EH (cell line): ENCODE measurements at places on chromosomes 2 and 18.

DNA sequence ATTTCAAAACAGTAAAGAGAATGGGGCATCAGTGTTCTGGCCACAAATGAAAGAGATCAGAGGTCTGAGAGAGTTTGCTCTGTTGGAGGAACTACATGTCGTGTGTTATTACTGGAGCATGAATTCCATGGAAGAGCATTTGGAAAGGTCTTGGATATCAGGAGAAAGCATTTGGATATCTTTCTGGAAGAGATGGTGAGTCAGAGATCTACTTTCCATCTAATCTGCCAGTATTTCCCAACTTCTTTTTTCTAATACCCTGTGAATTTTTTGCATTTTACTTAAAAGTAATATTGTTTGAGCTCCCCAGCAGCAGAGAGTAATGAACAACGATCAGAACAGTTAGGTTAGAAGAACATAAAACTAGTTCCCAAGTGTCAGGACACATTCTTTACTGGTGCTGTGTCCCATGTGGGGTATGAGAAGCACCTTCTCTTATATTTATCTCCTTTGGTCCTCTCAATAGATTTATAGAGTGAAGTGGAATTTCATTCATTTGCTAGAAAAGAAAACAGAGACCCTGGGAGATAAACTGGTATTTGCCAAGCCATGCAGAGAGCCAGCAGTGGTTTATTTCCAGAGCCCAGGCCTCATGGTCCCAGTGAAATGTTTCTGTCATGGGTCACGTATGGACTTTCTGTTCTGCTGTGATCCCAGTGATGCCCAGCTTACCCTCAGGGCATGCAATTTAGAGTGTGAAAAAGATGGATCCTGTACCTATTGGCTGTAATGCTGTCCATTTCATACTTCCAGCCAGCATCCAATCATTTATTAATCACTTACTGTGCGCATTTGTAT, 130.8 kb upstream of the NT5C1B start:
- peak; percentile 97 for DNase-seq

DNA sequence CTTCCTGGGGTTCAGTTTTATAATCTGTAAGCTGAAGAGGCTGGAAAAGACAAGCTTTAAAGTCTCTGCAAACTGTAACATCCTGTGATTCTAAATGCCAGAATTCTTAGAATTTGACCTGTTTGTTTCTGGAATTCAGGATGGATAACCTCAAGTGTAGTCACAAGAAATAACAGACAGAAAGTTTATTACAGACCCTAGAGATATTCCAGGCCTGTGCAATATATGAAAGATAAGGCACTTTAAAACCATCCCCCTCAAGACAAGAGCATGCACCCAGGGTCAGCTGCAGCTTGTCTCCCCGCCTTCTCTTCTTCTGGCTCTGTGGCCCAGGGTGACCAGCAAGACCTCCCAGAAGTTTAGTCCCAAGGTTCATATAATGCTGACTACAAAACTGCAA, 298.7 kb upstream of the ACVR2A start:
- DNase-seq = no peak

DNA sequence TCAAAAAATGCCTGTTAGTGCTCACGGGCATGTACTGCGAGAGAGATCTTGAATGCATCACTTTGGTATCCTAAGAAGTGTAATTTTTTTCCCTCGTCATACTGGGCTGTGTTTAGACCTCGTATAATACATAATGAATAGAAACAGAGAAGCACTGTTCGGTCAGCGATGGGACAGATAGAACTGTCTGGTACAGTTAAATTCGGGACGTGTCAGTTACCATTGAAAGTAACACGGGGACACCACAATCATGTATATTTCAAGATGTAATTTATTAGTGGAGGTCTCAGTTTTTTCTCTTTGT, 1.8 kb downstream of the PKP4 start:
- DNase-seq = peak; percentile 41

DNA sequence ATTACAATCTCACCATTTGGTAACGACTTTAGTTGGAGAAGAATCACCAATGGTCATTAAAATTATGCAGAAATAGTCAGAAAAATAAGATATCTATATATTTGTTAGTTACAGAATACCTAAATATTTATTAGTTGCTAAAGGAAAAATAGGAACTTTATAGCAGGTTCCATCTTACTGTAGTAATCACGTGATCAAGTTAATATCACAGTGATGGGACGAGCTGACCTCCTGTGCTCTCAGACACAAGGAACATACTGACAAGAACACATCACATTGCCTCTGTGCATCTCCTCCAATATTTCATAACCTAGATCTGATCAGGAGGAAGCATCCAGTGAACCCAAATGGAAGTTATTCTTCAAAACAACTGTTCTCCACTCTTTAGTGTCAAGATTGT, 215.3 kb downstream of the GALR1 start:
- no peak for DNase-seq

DNA sequence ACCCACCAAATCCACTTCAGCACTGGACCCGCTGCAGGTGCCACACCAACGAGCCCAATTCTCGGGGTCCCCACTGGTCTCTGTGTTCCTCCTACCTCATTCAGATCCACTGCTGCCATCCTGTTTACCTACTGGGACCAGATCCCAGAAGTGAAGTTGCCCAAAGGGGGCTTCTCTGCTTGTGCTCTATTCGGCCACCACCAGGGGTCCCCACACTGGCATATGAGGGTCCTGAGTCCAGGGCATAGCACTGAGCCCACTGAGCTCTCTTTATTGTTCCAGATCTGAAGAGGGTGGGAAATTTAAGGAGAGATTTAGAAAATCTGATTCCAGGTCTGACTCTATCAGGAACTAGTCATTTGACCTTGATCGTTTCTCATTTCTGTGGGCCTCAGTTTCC, 2.4 kb downstream of the GPR45 start:
- no peak for DNase-seq

GRCh38 chr2:173354073-173354581, 545 bp upstream of the CDCA7 start:
- no peak for DNase-seq

DNA sequence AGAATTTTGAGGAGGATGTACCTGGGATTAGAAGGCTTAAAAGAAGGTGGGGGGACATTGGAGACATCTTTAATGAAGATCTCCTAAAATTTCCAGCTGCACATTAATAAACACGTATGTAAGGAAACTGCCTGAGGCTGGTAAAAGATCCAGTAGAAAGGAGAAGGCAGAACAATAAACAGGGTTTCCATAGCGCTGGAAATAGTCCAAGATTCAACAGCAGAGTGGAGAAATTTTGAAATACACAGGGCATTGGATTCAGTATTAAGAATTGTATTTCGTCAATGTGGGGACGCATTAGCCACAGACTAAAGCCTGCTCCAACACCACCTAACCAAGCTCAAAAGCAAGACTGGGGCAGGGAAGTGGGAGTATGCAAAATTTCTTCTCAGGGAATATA, 606.9 kb upstream of the NRXN1 start:
- no peak for DNase-seq

DNA sequence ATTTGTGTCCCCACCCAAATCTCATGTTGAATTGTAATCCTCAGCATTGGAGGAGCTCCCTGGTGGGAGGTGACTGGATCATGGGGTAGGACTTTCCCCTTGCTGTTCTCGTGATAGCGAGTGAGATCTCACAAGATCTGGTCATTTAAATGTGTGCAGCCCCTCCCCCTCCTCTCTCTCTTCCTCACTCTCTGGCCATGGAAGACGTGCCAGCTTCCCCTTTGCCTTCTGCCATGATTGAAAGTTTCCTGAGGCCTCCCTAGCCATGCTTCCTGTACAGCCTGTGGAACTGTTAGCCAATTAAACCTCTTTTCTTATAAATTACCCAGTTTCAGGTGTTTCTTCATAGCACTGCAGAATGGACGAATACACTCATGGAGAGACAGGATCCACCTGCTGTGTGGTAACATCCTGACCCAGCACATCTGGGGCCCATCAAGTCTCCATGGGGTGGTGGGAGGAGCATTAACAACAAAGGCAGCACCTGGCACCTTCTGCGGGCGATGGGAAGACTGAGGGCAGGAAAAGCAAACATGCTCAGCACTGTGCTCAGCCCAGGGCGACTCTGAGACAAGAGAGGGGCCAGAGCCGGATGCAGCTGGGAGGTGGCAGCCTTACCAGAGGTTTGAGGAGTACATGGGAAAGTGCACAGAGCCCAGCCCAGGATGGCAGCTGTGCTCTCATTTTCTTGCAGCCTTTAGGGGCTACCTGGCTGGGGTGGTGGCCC, 16.2 kb upstream of the ALPP start:
- no peak for DNase-seq

DNA sequence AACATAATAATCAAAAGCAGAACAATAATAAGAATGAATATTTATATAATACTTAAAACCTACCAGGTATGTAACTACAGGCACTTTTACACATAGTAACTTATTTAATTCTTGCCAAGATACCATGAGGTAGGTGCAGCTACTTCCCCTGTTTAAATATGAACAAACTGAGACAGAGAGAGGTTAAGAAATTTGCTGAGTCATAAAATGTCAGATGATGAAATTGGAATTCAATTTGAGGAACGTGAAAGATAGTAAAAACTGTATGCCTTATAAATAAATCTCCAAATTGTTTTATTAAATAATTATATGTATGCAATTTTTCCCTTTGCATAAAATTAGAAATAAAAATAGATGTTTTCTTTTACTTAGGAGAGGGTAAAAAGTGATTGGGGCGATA, 1103.3 kb upstream of the NRXN1 start:
- DNase-seq = no peak

DNA sequence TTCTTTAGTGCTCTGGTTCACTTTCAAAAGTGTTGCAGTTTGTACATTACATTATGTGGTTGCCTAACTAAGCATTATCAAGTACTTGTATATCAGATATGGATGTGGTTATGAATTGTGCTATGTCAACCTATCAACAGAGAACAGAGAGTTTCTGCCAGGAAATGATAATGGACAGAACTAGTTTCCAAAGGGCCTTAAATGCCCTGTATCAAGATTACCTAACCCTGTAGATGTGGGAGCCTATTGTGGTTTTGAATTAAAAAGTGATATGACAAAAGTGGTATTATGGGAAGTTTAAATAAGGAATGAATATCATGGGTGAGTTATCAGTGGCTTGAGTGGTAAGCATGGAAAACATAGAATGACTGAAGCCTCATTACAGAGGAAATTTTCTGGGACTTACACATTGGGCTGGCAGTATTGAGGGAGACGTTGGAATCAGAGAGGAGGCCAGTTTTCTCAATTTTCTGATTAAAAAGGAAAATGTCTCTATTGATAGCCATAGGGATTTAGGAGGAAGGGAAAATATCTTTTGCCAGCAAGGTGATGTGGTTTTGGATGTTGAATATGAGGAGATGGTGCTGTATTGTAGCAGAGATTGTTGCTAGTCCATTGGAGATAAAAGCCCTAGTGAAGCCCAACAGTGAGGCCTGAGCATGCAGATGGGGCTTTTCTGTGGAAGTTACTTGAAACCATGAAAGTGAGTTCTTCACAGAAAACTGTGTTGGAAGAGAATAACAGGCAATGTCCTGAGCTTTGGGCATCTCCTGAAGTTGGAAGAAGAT, 140.7 kb downstream of the TTC27 start:
- no peak for DNase-seq

GRCh38 chr2:20488201-20488641, 41.3 kb downstream of the RHOB start:
- no peak for DNase-seq

DNA sequence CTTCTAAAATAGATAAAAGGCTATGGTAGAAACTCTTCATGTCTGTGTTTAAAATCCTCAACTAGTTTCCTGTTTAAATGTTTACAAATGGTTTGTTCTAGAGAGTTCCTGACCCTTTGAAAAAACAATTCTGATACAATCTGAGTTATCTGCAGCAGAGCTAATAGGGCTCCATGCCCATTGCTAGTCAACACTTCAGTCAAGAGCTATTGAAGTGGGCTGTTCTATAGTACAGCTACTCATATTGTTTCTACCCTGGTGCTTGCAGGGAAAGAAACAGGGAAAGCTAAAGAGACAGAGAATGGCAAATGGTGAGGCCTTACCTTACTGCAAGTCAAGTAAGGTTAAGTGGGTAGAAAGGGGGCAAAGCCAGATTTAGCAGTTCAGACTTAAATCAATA, 112.3 kb upstream of the CAVIN2 start:
- no peak for DNase-seq

DNA sequence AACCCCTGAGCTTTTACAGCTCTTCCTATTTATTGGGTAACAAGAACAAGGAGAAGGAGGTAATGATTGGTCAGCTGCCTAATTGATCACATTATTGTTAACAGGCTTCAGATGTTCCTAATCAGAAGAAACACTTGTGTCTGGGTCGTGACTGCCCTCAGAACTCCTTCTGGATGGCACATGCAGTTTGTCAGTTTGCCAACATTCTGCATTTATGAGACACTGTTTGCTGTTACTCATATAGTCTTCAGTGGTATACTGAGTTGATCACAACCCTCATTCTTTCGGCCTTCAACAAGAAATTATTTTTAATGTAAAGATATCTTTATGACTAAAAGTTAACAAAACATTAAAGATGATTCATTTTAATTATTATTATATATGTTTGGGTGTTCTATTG, 95.7 kb upstream of the DOCK10 start:
- peak; percentile 31 for DNase-seq

GRCh38 chr2:211270257-211270656, 713.9 kb downstream of the CPS1 start:
- DNase-seq = no peak

DNA sequence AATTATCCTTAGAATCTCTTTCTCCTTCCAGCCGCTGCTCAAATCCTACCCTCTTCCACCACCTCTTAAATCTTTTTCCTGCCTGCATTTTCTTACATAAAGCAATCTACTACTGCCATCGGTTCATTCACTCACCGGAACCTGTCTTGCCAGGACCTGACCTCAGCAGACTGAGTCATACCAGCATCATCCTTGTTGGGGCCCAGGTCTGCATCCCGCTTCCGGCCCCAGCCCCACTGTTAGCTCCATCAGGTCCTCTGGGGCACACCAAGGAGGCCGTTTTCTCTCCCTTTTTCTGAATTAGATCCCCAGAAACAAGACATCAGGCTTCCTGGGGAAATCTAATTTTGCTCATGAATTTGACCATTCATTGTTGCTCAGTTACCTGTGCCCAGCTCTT, 42.7 kb upstream of the TGFA start:
- no peak for DNase-seq

- peak; percentile 65 for DNase-seq
Observed at GRCh38 chr18:6009756-6010155, 114.4 kb upstream of the TMEM200C start.

GRCh38 chr2:219352448-219353023, 20.0 kb upstream of the RESP18 start:
- DNase-seq = peak; percentile 72

GRCh38 chr18:44495151-44495550, 185.5 kb upstream of the SETBP1 start:
- no peak for DNase-seq

- DNase-seq = no peak
Observed at GRCh38 chr2:7205151-7205830, 288.1 kb downstream of the RNF144A start.

DNA sequence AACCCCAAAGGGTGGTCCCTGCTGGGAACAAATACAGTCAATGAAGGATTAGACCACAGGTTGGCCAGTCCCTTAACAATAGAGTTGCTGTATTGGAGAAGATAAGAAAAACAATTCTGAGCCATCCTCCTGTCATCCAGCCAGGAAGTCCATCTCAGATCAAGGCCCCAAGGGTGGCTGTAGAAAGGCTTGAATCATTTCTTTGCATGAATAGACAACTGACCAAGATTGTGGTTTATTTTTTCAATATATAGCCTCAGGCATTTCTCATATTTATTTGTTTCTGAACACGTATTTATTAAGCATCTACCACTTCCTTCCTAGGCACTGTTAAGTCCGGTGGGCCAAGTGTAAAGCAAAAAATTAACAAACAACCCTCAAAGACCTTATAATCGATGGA, 274.4 kb upstream of the SLC14A2 start:
- no peak for DNase-seq
